Muscle of arm (tissue), 14 donors: ENCODE measurements at places on chromosomes 3 and 15.

GRCh38 chr3:43999728-44000319, 241.9 kb upstream of the TOPAZ1 start:
- no peak for DNase-seq

- DNase-seq, result no peak
Observed at GRCh38 chr3:104677932-104678331, 688.8 kb upstream of the ALCAM start.

- DNase-seq, result no peak
Observed at GRCh38 chr3:121998611-121999473, 23.2 kb downstream of the ILDR1 start.

DNA sequence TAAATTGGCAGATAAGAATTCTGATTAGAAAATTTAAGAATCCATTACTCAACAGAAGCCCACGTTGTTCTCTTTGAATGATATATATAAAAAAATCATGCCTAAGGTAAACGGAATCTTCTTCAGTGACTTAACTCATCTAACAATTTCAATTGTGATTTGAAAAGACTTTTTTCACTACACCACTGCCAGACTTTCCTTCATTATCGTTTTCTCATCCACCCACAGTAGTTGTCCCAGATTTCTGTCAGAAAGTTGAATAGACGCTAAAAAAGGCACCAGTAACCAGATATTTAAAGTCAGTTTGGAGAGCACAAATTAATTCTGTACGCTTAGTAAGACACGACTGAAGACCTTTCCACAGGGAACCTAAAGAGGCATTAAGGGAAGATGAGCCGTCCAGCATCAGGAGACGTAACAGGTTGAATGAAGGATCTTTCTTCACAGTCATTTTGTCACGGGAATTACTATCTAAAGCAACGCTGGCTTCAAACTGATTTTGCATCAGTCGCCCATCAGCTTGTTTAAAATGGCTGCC, 1.3 kb downstream of the HIGD1A start:
- DNase-seq, result no peak

DNA sequence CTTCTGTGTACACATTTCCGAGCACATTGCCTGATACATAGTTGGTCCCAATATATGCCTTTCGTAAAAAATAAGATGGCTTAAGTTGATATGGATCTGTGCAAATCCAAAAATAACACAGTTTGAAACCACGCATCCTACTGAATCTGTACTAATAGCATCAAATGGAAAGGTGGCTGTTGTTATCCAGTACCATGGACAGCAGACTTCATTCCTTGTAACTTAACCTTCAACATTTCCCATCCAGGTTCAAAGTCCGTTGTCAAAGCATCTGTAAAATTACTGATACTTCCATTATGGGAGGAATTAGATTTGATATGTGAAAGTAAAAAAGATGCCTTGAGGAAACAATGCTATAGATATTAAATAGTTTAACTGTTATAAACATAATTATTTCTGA, 65.5 kb upstream of the C3orf49 start:
- DNase-seq, result peak; percentile 16

GRCh38 chr3:89107461-89108290, at the start of gene EPHA3:
Gene EPHA3 (plus strand): TSS chr3:89107621. CDS start chr3:89107749, 128 bp downstream.
- peak; percentile 92 for DNase-seq

DNA sequence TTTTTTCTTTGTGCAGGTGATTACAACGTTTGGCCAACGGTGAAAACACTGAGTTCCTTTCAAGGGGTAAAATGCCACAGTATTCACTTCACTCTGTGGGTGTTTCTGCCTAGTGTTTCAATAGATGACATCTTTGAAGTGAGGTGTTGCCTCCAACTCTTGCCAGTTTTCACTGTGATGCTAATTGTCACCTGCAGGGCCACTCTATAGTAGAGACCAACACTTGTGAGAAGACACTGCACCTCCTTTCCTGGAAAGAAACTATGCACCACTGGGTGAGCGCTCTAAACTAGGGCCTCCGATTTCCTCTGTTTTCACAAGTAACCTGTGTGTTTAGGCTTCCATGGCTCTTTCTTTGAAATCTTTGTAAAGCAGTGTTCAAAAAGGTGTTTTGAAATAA, 98.3 kb downstream of the THRB start:
- no peak for DNase-seq

DNA sequence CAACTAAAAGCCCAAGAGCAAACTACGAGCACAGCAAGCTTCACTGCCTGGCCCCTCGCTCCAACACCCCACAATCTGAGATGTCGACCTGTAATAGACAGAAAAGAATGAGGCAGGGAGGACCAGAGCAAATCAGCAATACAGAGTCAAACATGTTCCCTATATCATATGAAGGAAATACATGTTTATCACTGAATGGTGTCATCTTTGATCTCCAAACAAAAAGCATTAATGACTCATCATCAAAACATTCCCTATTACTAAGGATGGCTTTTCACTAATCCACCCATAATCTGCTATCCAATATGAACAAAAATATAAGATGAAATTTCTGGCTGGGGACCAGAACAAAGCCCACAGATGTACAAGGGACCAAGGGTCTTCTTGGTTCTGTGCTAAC, 34.7 kb downstream of the MYO5A start:
- no peak for DNase-seq

- peak; percentile 66 for DNase-seq
Observed at GRCh38 chr3:123096731-123097130, 29.9 kb downstream of the PDIA5 start.

- DNase-seq, result no peak
Observed at GRCh38 chr3:62723166-62723913, 151.9 kb downstream of the CADPS start.

GRCh38 chr15:65926899-65927298, 57.6 kb downstream of the RAB11A start:
- DNase-seq, result no peak

GRCh38 chr3:58261954-58262666, 24.5 kb downstream of the ABHD6 start:
- DNase-seq, result no peak

DNA sequence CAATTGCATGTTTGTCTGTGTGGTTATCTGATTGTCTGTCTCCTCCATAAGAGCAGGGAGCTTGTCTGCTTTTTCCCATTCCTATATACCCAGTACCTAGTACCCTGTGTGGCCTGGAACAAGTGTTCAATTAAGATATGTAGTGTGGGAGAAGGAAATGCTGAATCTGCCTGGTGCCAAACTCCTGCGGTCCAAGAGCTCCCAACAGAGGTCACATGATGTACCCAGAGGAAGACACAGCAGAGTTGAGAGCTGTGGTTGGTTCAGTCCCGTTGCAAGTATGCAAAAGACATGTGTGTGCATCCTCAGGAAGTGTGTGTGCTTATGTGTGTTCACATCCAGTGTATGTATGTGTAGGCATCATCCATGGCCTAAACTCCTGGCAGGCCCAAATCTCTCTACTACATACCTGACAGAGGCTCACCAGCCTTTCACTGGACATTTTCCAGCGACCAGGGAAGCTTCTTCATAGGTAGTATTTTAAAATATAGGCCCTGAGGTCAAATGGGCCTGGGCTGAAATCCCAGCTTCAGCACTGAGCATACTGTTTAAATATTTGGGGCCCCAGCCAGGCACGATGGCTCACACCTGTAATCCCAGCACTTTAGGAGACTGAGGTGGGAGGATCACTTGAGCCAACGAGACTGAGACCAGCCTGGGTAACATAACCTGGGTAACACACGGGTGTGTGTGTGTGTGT, 34.0 kb upstream of the ITGA11 start:
- no peak for DNase-seq

DNA sequence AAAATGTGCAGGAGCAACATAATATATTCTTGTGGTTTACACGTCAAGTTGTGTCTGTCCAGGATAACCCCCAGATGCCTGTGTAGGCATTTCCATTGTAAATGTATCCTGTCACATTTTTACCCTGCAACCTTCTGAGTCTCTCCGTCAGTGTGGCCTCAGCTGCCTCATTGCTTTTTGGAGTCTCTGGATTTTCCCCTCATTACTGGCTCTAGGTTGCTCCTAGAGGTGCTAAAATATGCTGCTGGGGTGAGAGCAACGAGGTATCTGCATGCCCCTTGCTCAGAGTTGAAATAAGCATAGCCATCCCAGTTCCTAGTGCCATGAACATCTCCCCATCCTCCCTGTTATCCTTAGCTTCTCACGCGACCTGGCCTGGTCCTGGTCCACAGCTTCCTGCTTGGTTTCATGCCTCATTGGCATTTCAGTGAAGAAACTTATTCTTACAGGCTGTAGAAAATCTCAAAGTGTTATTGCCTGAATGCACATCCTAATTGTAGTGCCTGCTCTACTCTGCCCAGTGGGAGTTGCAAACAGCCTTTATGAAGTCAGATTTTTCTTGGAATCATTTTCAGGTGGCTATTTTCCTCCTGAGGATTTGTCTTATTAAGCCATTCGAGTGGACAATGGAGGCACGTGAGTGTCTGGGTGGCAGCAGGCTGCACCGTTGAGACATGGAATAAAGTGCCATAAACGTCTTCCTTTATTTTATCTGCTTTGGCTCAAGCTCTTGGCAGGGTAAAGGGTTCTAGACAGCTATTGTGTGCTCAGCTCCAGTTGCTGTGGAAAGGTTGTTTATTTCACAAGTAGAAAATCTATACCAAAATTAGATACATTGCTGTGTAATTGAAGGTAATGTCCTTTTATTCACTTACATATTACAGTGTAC, 33.2 kb downstream of the OXNAD1 start:
- no peak for DNase-seq
